NCI-H2227 treated with DMSO at 0.1 percent for 48 hours (cell line): ENCODE measurements at places on chromosomes 2 and 18.
A peak's percentile ranks its signal among the peaks of the same experiment; 100 is the strongest.

- DNase-seq, result no peak
These were observed 163.5 kb upstream of the POU3F3 start for GRCh38 chr2:104690255-104690984.

DNA sequence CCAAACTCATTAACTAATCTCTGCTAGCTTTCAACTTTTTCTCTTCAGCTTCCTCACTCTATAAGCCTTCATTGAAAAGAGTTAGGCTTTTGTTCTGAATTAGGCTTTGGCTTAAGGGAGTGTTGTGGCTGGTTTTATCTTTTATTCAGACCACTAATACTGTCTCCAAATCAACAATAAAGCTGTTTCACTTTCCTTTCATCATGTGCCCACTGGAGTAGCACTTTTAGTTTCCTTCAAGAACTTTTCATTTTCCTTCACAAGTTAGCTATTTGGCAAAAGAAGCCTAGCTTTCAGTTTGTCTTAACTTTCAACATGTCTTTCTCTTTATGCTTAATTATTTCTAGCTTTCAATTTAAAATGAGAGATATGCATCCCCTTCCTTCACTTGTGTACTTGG, 271.7 kb upstream of the FSIP2 start:
- no peak for DNase-seq

DNA sequence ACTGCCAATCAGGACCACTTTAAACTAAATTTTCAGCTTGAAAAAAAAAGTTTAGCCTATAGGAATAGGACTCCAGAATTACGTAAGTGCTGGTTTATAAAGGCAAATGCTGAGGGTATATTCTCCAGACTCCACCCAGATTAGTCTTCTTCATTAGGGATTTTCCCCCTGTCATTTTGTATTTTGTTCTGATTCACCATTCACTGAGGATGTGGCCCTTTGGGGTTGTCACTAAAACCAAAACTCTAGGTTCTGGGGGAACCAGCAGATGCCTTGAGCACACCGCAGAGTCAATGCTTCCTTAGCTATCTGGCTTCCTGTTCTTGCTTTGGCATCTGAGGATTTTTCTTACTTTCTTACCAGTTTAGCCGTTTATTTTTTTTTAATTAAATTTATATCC, 10.5 kb downstream of the SCYGR4 start:
- DNase-seq, result no peak

DNA sequence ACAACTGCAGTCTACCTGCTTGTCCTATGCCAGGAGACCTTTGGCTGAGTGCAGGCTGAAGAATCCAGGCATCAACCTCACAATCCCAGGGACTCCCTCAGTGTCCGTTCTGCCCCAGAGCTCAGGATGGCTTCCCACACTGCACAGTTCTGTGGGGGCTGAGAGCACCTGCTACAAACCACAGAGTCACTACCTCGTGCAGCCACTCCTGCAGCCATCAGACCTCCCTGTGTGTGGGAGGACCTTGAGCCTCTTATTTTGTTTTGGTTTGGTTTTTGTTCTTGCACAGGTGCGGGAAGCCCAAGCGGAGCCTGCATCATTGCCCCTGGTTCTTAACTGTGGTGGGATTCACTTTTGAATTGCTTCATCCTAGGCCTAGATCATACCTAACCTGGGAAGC, 31.0 kb downstream of the NAT8 start:
- DNase-seq, result no peak

DNA sequence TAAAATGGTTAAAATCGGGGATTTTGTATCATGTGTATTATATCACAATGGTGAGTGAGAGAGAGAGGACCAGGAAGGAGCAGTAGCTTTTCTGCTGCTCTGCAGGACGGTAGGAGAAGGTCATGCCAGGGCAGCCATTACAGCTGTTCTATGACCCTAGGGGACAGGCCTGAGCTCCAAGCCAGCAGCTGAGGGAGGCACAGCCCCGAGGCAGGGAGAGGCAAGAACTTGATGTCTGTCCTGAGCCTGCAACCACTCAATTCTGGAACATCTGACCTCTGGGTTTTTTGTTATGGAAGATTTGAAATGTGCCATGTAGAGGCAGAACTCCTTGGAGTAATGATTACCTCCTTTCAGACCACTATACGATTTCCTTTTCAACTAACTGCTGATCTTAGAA, 135.8 kb upstream of the SH3BP4 start:
- no peak for DNase-seq

DNA sequence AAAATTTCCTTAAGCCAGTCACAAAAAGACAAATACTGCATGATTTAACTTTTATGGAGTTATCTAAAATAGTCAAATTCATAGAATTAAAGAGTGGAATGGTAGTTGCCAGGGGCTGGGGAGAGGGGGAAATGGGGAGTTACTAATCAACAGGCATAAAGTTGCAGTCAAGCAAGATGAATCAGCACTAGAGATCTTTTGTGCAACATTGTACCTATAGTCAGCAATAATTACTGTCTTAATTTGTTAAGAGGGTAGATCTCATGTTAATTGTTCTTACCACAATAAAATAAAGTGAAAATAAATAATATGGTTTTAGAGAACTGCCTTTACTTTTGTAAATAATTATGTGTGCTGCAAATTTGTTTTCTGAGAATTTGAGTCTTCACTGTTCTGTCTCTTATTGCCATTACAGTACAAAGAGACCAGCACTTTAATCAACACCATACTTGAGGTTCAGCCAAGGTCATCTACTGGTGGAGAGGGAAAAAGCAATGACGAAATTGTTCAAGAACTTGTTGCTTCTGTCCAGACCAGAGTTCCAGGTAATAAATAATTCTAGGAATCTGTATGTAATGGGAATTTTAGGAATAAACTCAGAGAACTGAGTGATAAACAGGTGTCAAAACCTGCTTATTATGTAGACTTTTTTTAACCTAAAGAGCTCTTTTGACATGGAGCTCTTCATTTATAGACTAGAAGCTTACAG, 75.5 kb downstream of the TRABD2A start:
- DNase-seq, result no peak

DNA sequence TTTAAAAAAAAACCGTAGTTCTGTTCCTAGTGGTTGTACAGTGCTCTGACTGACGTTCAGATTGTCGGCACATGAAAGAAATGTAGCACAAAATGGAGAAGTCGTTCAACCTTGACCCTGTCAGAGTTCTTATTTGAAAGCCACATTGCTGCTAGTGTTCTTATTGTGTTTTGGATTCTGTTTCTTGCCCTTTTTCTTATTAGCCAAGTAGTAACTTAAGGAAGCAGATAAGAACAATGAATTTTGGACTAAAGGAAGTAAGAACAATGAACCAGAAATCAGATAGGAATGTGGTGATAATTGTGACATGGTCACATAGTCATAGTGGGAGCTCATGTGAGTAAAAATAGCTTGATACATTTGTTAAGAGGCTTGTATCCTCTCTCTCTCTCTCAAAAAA, 45.9 kb downstream of the RPIA start:
- DNase-seq, result no peak

GRCh38 chr2:60445684-60446179, 107.7 kb downstream of the BCL11A start:
- no peak for DNase-seq

DNA sequence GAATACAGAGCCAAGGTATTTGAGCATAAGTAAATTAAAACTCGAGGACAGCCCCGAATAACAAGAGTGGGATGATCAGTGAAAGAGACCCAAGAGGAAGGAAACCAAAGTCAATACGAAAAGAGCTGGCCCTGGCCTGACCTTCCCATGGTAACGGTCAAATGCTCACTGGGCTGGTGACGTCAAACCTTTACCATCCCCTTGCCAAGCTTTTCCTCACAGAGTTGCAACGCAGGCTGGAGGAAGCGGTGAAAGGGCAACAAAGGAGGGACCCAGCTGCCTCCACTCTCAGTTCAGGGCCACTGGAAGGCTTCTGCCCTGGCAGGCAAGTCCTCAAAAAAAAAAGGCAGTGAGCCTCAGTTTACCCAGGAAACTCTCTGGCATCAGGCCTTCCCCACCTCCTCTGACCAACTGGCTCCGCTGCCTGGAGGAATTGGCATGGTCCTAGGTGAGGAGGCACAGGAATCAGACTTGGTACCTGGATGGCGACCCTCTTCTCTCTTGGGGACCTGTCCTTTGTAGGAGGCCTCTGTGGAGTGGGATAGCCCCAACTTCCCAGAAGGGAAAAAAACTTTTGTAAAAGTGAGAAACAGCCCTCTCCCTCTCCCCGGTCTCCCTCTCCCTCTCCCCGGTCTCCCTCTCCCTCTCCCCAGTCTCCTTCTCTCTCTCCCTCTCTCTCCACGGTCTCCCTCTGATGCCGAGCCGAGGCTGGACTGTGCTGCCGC, 212.4 kb downstream of the ANAPC1 start:
- DNase-seq, result no peak

GRCh38 chr18:32427084-32427900, 43.4 kb downstream of the GAREM1 start:
- DNase-seq, result no peak

DNA sequence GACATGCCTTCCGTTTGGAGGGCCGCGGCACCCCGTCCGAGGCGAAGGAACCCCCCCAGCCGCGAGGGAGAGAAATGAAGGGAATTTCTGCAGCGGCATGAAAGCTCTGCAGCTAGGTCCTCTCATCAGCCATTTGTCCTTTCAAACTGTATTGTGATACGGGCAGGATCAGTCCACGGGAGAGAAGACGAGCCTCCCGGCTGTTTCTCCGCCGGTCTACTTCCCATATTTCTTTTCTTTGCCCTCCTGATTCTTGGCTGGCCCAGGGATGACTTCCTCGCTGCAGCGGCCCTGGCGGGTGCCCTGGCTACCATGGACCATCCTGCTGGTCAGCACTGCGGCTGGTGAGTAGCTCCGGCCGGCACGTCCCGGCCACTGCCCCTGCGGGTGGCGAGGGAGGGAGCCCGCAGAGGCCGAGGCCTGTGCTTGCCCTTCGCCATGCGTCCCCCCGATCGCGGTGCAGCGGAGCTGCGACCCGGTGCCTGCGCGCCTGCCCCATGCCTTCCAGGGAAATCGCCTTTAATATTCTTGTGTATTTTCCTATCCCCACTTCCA, 1.2 kb downstream of the BMPR2 start:
- DNase-seq, result no peak

DNA sequence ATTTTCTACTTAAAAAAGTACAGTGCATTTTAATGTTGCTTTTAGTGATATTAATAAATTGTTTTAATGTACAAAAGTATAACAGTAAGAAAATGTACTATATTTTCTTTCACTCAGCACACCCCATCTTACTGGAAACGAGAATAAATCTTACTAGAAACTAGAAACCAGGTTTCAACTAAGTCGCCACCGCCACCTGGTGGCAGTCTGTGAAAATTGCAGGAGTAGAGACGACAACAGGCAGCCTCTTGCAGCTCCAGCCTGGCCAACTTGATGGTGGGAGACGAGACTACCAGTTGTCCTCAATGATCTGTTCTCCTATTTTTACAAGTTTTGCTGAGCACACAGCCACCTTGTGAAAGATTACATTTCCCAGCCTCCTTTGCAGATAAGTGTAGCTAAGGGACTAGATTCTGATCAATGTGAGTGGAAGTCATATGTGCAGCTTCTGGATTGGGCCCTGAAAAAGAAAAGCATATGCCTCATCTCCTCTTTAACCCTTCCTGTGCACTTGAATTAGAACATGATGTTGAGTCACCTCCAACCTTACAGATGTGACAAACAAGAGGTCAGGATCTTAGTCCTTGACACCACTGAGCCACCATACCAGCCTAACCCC, 8.7 kb downstream of the OTOF start:
- peak; percentile 9 for DNase-seq

DNA sequence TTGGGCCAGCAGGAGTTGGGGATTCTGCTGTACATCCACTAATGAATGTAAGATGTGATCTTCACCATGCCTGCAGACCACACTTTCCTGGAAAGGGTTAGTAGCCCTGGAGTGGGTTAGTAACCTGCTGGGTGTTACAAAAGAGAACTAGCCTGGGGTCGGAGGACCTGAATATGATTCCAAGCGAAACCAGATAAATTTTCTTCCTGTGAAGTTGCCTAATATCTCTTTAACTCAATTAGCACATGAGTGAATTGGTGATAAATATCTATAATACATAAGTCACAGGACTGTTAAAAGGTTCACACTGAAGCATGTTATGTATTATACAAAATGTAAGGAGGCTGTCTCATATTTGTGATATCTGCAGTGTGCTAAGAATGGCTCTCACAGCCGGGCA, 291.0 kb downstream of the CNTNAP5 start:
- DNase-seq, result no peak

DNA sequence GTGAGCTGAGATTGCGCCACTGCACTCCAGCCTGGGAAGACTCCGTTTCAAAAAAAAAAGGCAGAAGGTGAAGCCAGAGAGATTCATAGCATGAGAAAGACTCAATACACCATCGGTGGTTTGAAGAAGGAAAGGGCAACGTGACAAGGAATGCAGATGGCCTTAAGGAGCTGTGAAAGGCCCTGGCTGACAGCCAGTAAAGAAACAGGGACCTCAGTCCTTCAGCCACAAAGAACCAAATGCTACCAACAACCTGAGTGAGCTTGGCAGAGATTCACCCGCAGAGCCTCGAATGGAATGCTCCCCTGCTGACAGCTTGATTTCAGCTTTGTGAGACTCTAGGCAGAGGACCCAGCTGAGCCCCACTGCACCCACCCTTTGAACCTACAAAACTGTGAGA, 154.9 kb upstream of the NDUFV2 start:
- DNase-seq, result no peak

DNA sequence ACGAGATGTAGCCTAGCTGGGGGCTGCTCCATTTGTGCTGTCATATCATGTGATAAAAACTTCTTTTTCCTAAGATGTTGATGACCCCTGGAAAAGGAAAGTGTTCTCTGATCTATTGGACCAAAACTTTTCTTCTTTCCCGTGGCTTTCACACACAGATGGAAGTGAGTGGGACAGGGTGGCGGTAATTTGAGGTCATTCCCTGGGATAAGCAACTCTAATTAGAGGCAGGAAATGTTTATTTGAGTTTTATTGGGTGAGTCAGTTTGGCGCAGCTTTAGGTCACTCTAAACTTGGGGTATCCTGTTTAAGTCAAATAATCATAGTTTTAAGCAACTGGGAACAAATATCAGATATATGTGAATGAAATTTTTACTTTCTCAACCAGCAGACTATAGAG, 221.0 kb upstream of the EPAS1 start:
- DNase-seq, result no peak

DNA sequence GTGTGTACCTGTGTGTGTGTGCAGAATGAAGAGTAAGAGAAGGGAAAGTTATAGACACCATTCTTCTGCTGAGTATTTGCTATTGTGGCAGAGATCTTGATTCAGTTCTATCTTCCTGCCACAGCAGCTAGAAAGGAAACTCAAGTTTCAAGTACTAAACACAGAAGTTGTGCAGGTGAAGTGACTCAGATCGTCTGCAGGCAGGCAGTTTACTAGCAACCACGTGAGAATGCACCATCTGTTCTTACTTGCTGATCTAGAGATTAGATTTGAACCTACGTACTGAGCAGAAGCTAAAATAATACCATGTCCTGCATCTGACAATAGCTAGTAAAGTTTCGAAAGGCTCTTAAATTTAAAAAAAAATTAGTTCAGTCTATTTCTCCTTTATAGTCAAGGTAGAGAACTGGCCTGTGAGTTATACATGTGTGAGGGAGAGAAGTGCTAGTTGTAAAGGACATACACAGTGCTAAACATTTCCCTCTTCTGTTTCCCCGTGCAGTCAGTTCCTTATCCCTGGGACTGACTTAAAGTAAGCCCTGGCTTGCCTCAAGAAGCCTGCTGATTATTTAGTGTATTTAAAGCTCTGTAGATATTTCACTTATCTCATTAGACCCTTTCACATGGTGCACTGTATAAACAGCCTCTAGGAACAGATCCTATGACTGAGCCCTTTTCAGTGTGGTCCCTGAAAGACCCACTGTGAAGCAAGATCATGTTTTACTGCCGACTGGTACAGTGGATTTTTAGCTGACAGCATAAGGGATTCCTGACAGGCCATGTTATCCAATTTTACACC, 45.0 kb downstream of the SLC38A11 start:
- no peak for DNase-seq
